Stimulated activated CD8-positive, alpha-beta memory T cell treated with anti-CD3 and anti-CD28 coated beads, Interleukin-7, amount 100 ng/mL, for 1 hour (primary cell): ENCODE measurements at places on chromosomes 12 and 14.

GRCh38 chr12:74393272-74393671 is 144.4 kb upstream of the ATXN7L3B start:
- DNase-seq: no peak

- no peak for DNase-seq
These were observed 161.2 kb downstream of the RERGL start for GRCh38 chr12:17928708-17929366.

DNA sequence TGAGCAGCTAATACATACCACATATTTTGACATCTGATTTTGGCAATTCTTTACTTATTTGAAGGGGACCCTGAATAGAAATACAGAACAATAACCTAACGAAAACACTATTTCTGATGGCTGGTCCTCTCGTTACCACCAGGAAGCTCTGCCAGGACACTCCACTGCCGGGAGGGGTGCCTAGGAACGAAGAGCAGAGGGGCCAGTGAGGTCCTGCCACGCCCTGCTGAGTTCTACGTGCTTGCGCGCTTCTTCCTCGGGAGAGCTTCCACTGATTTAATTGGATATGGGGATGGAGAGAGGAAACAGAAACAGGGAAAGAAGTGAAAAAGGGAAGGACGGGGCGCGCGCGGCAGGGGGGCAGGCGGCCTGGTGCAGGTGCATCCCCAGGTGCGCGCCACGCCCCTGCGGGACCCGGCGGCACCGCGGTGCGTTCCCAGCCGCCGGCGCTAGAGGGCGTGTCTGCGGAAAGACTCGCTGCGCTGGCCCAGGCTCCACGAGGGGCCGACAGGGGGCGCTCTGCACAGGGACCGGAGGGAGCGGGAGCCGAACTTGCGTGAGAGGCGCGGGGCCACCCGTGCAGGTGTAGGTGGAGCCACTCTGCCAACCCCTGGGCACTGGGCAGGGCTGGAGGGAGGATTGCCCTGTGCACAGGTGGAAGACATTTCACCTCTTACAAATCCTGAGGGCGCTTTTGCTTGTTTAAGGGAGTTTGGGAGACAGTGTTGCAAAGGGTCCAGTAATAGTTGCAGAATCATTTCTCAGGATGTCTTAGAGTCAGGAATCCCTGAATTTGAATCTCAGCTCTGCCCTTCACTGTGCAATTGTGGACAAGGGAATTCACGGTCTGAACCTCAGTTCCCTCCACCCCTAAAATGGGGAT is 986.3 kb upstream of the TMEM132C start:
- DNase-seq: no peak

- DNase-seq: no peak
These were observed 269.8 kb downstream of the BCAT1 start for GRCh38 chr12:24679126-24679525.

DNA sequence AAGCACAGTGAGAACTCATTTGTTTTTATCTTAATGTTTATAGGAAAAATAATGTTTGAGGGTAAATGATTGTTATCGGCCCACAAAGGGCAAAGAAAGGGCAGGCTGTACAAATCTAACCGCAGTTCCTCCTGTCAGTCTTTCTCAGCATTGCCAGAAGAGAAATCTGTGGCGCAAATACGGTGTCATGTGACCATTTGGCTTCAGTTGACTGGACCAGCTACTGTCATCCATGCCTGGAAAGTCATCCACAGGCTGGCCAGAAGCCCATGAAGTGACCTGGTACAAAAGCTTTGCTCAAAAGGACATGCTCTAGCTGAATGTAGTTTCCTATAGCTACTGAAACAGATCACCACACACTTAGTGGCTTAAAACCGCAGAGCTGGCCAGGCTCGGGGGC is 43.6 kb downstream of the HCAR2 start:
- DNase-seq: no peak

DNA sequence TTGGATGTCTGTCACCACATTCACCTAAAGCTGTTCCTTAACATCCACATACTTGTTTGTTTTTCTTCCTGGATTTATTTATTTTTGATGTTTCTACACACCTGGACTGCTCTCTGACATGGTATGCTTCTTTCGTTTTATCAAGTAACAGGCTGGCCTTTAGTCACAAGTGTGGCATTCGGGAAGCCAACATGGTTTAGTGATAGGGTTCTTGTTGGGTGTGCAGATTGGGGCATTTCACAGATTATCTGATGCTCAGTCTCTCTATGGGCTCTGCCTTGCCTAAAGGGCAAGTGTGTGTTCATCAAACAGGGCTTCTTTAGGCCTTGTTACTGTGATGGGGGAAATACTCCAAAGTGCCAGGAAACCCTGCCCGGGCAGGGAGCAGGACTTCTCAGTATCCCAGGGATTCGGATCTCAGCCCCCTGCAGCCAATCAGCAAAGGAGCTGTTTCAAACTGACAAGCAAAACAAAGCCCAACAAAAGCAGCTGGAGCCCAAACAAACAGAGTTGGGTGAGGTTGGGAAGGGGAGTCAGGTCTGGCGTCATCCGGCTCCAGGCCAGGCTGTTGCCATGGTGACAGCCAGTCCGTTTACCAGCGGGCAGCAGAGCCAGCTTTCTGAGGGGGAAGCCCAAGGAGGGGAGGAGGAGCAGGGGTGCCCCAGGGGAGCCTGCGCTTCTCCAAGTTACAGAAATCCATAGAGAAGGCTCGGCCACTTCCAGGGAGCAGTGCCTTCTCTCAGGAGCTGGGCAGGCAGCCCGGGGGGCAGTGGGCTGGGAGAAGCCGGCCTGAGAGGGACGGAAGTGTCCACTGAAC is 31.9 kb downstream of the FOS start:
- no peak for DNase-seq
